ENCODE measurements at places on chromosomes 6 and 20.

- no peak for DNase-seq
These were observed 85.5 kb downstream of the BMP6 start for GRCh38 chr6:7811441-7811840.

GRCh38 chr6:93318121-93318520 is 101.2 kb downstream of the EPHA7 start:
- no peak for DNase-seq

- no peak for DNase-seq
These were observed 139.3 kb downstream of the UNC5CL start for GRCh38 chr6:40899684-40900155.

GRCh38 chr6:31970604-31971271 is 1.2 kb downstream of the DXO start:
- no peak for DNase-seq

DNA sequence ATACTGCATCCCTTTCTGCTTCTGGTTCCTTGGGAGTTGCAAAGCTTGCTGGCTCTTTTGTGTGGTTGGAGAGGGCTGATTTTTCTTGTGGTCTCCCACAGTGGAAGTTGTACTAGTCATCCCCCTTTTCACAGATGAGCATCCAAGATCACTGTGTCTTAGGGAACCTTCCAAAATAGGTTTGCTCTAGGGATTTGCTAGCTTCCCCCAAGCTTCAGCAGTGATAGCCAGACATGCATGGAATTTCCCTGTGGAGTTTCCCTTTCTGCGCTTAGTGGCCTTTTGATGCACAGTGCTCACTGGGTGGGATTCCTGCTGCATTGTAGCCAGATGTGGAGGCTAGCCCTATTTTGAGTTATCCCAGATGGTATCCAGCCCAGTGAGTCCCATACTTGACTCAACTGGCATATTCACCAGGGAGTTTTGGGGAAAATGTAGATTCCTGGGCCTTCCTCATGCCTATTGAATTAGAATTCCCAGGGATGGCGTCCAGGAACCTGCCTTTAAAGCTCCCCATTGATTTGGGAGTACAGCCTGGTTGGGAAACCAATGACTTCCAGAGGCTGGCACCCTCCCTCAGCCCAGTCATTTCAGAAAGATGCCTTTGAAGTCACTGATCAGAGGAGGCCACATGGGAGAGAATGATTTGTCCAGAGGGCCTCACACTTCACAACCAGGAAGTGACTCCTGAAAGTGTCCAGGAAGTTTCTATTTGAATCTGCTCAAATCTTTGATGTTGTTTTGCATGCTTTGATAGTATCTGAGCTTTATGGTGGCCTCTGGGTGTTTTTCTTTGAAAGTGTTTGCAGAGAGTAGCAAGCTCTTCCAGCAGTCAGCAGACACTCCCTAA is 25.9 kb downstream of the PPARD start:
- no peak for DNase-seq

GRCh38 chr20:57224641-57225138 is 41.8 kb downstream of the BMP7 start:
- DNase-seq, result no peak

GRCh38 chr6:33903579-33903978 is 99.8 kb upstream of the MLN start:
- no peak for DNase-seq

DNA sequence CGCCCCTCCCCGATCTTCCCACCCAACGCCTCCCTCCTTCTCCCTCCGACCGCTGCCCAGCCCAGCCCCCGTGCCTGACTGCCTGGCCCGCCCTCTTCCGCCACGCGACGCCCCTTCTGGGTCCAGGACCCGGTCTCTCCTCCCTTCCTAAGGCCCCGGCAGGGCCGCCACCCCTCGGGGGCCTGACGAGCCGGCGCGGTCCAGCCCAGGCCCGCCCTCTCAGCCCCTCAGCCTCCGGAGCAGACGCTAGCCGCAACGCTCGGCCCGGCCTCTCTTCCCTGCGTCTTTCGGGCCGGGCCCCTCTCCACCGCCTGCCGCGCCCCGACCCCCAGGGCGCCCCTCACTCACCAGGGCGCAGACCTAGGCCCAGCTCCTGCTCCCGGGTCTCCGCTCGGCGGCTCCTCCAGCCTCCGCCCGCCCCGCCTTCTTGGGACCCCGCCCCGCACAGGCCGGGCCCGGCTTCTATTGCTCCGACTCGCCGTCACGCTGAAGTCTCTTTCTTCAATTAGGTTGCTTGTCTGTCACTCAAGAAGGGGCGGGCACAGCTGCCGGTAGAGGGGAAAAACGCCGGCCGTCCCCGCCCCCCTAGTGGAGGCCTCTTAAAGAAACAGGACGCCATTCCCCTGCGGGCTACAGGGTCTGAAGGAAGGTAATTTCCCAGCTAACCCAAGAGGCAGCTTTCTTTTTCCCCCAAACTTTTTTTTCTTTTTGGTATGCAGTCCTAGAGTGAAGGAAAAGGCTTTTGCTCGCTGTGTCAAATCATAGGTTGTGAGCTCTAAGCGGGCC is at the start of gene ELMO2:
Gene ELMO2, minus strand, starts transcription at position 416 of the 786 bp plus-strand sequence. CDS start 12,133 bp downstream, outside the sequence.
- peak; percentile 93 for DNase-seq

DNA sequence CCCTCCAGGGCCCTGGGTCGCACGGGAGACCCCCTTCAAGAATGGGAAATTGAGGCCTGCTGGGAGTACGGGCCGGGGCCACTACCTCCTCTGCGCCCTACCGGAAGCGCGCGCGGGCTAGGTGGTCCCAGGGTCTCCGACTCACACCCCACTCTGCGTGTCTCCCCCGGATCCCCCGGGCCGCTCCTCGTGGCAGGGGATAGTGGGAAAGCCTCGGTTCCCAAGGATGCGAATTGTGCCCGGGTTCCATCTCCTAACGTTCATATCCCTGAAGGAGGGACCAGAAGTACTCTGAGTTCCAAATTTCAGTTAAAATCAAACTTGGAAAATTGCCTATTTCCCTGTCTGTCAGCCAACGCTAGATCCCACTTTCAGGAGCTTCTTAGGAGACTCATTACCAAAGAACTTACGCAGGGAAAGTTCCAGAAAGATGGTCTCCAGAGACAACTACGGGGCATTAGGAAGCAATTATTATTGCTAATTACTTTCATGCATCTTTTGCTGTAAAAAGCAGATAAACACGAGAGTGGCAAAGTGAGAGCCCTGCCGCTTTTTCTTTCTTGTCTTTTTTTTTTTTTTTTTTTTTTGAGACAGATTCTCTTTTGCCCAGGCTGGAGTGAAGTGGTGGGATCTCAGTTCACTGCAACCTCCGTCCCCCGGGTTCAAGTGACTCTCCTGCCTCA is 858 bp downstream of the FAM83D start:
- no peak for DNase-seq

- DNase-seq, result no peak
These were observed 112.6 kb downstream of the ZDHHC14 start for GRCh38 chr6:157493576-157493975.

- DNase-seq, result no peak
These were observed 44.2 kb downstream of the PHACTR3 start for GRCh38 chr20:59648466-59649070.

GRCh38 chr20:53664121-53664520 is 70.5 kb upstream of the ZNF217 start:
- DNase-seq, result no peak

DNA sequence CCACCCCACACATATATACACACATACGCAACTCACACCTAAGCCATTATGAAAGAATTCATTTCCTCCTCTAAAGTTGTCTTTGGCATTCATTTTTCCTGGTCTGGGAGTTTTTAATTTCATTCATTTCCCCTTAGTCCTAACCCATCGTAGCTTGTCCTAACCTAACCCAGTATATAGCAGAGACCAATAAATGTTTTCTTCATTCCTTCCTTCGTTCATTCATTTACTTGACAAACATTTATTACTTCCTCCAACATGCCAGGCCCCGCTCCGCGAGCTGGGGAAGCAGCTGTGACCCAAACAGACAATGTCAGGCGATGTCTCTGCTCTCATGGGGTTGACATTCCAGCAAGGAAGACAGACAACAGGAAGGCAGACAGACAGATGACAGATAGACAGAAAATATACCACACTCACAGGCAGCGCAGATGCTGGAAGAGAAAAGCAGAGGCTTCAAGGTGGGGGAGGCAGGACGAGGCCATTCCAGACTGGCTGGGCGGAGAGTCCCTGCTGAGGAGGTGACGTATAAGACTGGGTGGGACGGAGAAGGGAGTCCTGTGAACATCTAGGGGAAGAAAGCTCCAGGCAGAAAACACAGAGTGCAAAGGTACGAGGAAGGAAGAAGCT is 33.7 kb upstream of the SIRPA start:
- DNase-seq, result no peak

- no peak for DNase-seq
These were observed 123.8 kb upstream of the AKIRIN2 start for GRCh38 chr6:87825821-87826221.

- DNase-seq, result no peak
These were observed 52.9 kb upstream of the TRAF3IP2 start for GRCh38 chr6:111658462-111659154.

DNA sequence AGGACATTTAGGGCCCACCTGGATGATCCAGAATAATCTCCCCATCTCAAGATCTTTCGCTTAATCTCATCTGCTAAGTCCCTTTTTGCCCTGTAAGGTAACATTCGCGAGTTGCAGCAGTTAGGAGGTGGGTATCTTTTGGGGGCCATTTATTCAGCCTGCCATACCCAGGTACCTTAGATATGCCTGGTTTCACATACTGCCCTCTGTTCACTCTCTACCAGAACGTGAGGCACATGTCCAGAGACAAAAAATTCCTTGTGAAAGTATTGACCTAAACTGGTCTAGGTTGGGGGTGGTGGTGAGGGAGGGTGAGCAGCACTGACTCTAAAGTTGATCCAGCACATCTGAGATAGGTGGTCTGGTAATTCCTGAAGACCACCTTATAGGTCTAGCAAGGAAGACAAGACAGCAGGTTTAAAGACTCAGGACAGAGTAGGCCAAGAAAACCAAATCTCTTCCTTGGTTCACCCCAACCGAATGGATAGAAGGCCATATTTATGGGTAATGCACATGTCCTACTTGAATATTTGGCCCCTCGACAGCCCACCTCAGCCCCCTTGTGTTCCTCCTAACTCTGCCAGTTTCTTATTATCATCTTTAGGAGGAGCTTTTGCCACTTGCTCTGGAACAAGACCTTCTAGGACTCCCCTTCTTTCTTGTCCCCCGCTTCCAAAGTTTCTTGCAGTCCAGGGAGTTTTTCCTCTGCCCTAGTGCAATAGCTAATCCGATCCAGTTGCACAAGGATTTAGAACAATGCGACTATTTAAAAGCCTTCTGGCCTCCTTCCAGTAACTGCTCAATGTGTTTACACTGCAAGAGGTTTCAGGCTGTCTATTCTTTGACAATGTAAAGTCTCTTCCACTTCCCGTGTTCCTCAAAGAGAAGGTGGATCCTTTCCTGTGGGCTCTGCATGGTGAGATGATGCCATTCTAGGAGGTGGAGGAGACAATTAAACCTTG is 213.0 kb upstream of the LAMP5 start:
- no peak for DNase-seq

- no peak for DNase-seq
These were observed 69.2 kb upstream of the RIPOR2 start for GRCh38 chr6:25005010-25005409.

GRCh38 chr20:37808233-37809070 is 94.5 kb upstream of the VSTM2L start:
- no peak for DNase-seq

DNA sequence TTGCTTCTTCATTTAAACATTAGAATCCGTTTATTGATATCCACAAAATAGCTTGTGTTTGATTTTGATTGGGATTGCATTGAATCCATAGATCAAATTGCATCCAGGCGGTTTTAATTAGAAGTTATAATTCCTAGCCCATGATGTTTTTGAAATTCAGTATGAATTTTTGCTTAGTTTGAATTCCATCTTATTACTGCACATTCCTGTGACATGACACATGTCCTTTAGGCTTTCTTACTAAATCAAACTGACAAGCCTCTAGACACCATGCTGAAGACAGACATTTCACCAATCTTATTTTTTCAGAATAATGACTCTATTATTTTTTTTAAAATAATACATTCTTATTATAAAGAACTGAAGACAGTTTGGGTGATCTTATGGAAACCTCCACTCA is 21.4 kb upstream of the PI16 start:
- no peak for DNase-seq

All from stimulated activated CD8-positive, alpha-beta memory T cell treated with anti-CD3 and anti-CD28 coated beads, Interleukin-2, amount 100 ng/mL, for 1 hour (primary cell).